ENCODE measurements at places on chromosomes 6 and 20.

GRCh38 chr20:47281376-47281775 lies 75.1 kb downstream of the ZMYND8 start:
- H3K27ac ChIP-seq, result no peak overlapping the region
- no peak for DNase-seq
- H3K4me3 ChIP-seq, result no peak overlapping the region
- peaks cover 13% of the 10 kb centered on the region for H3K4me1 ChIP-seq
- peaks cover 28% of the 10 kb centered on the region for H3K36me3 ChIP-seq

- no peak overlapping the region for H3K27ac ChIP-seq
- no peak for DNase-seq
- no peaks in the 10 kb centered on the region for H3K4me1 ChIP-seq
- no peaks in the 10 kb centered on the region for H3K27me3 ChIP-seq
- no peaks in the 10 kb centered on the region for H3K36me3 ChIP-seq
These were observed 35.3 kb downstream of the ESR1 start for GRCh38 chr6:151842816-151843215.

- no peak overlapping the region for H3K4me3 ChIP-seq
- H3K27ac ChIP-seq, result peak overlapping the region; percentile 59
- peaks cover 2% of the 10 kb centered on the region for H3K4me1 ChIP-seq
- H3K36me3 ChIP-seq, result no peaks in the 10 kb centered on the region
- DNase-seq, result peak; percentile 75
- no peaks in the 10 kb centered on the region for H3K27me3 ChIP-seq
These were observed 177.1 kb downstream of the CD109 start for GRCh38 chr6:73873081-73873480.

GRCh38 chr6:37966801-37967200 lies 147.3 kb downstream of the ZFAND3 start:
- no peak for DNase-seq
- no peaks in the 10 kb centered on the region for H3K27me3 ChIP-seq
- H3K4me1 ChIP-seq, result peaks cover 2% of the 10 kb centered on the region
- no peak overlapping the region for H3K27ac ChIP-seq
- no peaks in the 10 kb centered on the region for H3K36me3 ChIP-seq
- no peak overlapping the region for H3K4me3 ChIP-seq

- no peak overlapping the region for H3K4me3 ChIP-seq
- H3K27ac ChIP-seq, result no peak overlapping the region
- H3K36me3 ChIP-seq, result no peaks in the 10 kb centered on the region
- H3K27me3 ChIP-seq, result peaks cover 2% of the 10 kb centered on the region
These were observed 295.5 kb upstream of the ZNF337 start for GRCh38 chr20:25992146-25992545.

DNA sequence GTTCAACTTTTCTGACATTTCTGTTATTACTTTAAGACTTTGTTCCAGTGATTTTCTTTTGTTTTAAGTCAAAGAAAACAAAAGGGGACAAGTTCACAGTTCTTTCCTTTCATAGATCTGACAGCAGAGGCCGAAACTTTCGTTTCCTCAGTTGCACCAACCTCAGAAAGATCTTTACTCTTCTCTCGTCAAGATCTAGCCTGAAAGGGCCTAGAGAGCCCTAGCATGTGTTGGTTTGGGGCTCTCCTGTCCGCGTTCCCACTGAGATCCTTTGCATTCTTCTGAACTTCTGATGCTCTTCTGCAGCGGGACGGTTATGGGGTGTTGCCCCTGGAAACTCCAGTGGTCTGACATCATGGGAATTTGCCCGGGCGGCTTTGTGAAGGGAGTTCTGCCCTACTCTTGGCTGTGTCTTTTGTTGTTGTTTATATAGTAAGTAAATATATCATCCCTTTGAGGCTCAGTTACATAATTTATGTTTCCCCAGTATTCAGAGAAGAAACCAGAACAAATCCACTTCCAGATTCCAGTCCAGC lies 129.1 kb downstream of the SASH1 start:
- DNase-seq, result peak; percentile 52
- no peaks in the 10 kb centered on the region for H3K27me3 ChIP-seq
- no peak overlapping the region for H3K27ac ChIP-seq
- peaks cover 2% of the 10 kb centered on the region for H3K4me1 ChIP-seq

GRCh38 chr6:121971931-121972335 lies 427.5 kb upstream of the HSF2 start:
- H3K27me3 ChIP-seq, result no peaks in the 10 kb centered on the region
- peak; percentile 46 for DNase-seq
- no peaks in the 10 kb centered on the region for H3K36me3 ChIP-seq
- H3K27ac ChIP-seq, result no peak overlapping the region
- peaks cover 2% of the 10 kb centered on the region for H3K4me1 ChIP-seq

Data from IMR-90 (cell line).